ENCODE measurements at places on chromosomes 7 and 10. TPM values are rescaled to one million over a fixed set of nuclear protein-coding genes. Genes with fewer than 3 reads are reported as not detected.
A peak's percentile ranks its signal among the peaks of the same experiment; 100 is the strongest.

LIPN gene
- total RNA-seq: not detected

NEUROD6 gene
- total RNA-seq: not detected

BBIP1 gene
- total RNA-seq: 17.6 TPM

CYP3A4 gene
- not detected for total RNA-seq

FUOM gene
- 12.2 TPM for total RNA-seq

FAM24B gene
- total RNA-seq: 2.7 TPM

OR9A2 gene
- total RNA-seq: not detected

SMO gene
- 8.7 TPM for total RNA-seq

CDH23 gene
- total RNA-seq: 20.8 TPM

MMP21 gene
- not detected for total RNA-seq

GRCh38 chr7:136131304-136131630 is 154.1 kb upstream of the MTPN start:
- H3K4me3 ChIP-seq: no peak overlapping the region
- no peak overlapping the region for H3K27ac ChIP-seq
- H3K4me1 ChIP-seq: no peaks in the 10 kb centered on the region
- no peak for DNase-seq

- peaks cover 1% of the 10 kb centered on the region for H3K4me1 ChIP-seq
- no peaks in the 10 kb centered on the region for H3K27me3 ChIP-seq
- no peaks in the 10 kb centered on the region for H3K36me3 ChIP-seq
Measured at GRCh38 chr7:149097088-149097487, 6.6 kb upstream of the ZNF786 start.

DNA sequence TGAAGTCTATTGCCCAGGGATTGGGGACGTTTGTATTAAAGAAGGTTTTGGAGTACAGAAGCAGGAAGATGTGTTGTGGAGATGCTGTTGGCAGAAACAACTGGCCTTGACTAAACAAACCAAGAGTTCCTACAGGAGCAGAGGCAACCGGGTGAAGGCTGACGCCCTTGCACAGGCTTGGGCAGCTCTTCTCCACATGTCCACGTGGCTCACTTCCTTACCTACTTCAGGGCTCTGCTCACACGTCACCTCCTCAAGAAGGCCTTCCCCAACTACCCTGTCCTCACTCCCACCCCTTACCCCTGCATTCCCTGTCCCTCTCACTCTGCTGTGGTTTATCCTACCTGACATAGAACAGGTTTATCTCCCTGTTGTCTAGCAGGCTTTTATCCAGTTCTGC is 59.9 kb upstream of the JAZF1 start:
- no peak overlapping the region for H3K4me3 ChIP-seq
- H3K27ac ChIP-seq: no peak overlapping the region
- H3K36me3 ChIP-seq: no peaks in the 10 kb centered on the region
- H3K4me1 ChIP-seq: no peaks in the 10 kb centered on the region

DNA sequence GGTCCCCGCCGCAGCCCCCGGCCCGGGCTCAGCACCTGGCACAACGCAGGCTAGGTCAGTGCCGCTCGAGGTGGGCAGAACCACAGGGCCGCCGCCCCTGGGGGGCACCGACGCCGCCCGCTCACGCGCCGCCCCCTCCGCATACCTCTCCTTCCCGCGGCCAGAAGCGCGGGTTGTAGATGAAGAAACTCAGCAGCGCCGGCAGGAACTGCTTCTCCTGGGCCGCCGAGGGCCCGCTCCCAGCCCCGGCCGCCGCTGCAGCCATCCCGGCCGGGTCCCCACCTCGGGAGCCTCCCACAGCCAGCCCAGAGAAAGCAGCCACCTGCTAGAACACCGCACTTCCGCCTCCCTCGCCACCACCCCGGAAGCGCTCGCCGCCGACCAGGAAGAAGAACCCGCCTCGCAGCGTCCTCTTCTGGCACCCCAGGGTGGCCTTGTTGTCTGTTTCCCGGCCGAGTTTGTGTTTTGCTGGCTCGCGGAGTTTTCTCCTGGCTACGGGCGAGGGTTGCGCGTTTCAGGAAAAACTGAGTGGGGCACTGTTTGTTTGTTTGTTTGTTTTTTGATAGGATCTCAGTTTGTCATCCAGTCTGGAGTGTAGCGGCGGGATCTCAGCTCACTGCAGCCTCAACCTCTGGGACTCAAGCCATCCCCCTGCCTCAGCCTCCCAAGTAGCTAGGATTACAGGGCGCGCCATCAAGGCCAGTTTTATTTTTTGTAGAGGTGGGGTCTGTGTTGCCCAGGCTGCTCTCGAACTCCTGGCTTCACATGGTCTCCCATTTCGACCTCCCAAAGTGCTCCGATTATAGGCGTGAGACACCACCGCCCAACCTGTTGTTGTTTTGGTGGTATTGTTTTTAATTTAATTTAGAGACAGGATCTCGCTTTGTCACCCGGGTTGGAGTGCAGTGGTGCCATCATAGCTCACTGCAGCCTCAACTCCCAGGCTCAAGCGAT is 17.7 kb downstream of the OCM2 start:
- H3K36me3 ChIP-seq: no peaks in the 10 kb centered on the region
- peak overlapping the region; percentile 90 for H3K4me3 ChIP-seq
- no peaks in the 10 kb centered on the region for H3K27me3 ChIP-seq
- H3K4me1 ChIP-seq: peaks cover 14% of the 10 kb centered on the region
- peak overlapping the region; percentile 70 for H3K27ac ChIP-seq

GRCh38 chr7:38535073-38535472 is 96.1 kb downstream of the AMPH start:
- no peaks in the 10 kb centered on the region for H3K36me3 ChIP-seq
- DNase-seq: peak; percentile 42
- no peak overlapping the region for H3K4me3 ChIP-seq
- H3K27me3 ChIP-seq: no peaks in the 10 kb centered on the region
- H3K4me1 ChIP-seq: no peaks in the 10 kb centered on the region

- no peaks in the 10 kb centered on the region for H3K36me3 ChIP-seq
- no peak for DNase-seq
- H3K4me3 ChIP-seq: no peak overlapping the region
- no peak overlapping the region for H3K27ac ChIP-seq
Measured at GRCh38 chr7:152014722-152015121, 10.8 kb upstream of the GALNT11 start.

DNA sequence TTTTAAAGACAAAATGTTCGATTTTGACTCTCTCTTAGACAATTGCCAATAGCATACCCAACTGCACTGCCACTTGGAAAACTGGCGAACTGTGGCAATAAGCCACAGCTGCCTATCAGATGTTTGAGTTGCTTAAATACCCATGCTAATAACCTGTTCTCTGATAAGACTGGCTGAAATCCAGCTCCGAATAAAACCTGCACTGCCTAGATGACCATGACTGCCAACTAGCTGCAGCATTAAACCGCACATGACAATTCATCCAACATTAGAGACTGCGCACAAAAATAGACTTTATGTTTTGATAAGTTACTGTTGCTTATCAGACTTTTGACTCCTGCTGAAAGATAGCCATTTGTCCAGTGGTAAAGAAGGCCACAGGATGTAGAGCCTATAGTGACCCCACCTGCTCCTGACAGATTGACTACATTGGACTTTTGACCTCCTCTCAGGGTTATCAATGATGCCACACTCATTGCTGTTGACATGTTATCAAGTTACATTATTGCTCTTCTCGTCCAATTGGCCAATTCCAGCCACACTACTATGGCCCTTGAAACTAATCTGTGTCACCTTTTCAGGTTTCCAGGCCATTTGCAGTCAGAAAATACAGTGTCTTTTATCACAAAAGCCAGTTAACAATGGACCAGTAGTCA is 299.0 kb downstream of the HGF start:
- no peak overlapping the region for H3K4me3 ChIP-seq
- no peaks in the 10 kb centered on the region for H3K4me1 ChIP-seq
- no peak overlapping the region for H3K27ac ChIP-seq
- no peak for DNase-seq

DNA sequence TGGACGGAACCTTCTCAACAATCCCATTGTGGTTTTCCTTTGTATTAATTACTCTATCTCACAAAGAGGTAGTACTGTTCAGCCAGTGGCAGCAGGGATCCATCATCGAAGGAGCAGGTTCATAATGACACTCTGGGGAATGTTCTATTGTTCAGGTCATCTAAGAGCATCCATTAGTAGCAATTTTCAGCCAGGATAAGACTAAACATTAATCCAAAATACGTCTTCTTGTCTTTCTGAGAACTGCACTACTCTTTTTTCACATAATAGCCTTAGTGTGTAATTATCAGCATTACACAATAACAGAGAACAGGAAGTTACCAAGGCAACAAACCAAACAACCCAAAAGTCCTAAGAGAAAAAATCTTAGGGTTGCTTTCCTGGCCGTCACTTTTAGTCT is 259.5 kb upstream of the VWC2 start:
- DNase-seq: no peak
- no peak overlapping the region for H3K4me3 ChIP-seq
- H3K36me3 ChIP-seq: no peaks in the 10 kb centered on the region
- H3K4me1 ChIP-seq: no peaks in the 10 kb centered on the region
- no peaks in the 10 kb centered on the region for H3K27me3 ChIP-seq
- no peak overlapping the region for H3K27ac ChIP-seq

DNA sequence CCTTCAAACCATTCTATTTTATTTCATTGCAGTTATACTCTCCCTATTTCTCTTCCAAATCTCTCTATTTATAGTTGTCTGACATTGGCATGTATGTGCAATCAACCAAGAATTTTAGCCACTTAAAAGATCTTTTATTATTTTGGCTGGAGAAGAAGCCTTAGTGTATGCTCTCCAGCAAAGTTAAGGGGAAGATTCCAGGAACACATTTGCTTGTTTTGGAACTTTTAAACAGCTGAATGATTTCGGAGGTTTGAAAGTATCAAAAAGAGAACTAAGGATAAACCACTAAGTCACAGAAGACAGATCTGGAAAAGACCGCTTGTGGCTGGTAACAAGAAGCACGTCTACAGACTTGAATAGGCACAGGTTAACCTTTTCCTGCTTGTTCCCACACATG is 182.2 kb upstream of the FZD1 start:
- H3K4me1 ChIP-seq: peaks cover 35% of the 10 kb centered on the region
- H3K4me3 ChIP-seq: no peak overlapping the region
- DNase-seq: no peak

DNA sequence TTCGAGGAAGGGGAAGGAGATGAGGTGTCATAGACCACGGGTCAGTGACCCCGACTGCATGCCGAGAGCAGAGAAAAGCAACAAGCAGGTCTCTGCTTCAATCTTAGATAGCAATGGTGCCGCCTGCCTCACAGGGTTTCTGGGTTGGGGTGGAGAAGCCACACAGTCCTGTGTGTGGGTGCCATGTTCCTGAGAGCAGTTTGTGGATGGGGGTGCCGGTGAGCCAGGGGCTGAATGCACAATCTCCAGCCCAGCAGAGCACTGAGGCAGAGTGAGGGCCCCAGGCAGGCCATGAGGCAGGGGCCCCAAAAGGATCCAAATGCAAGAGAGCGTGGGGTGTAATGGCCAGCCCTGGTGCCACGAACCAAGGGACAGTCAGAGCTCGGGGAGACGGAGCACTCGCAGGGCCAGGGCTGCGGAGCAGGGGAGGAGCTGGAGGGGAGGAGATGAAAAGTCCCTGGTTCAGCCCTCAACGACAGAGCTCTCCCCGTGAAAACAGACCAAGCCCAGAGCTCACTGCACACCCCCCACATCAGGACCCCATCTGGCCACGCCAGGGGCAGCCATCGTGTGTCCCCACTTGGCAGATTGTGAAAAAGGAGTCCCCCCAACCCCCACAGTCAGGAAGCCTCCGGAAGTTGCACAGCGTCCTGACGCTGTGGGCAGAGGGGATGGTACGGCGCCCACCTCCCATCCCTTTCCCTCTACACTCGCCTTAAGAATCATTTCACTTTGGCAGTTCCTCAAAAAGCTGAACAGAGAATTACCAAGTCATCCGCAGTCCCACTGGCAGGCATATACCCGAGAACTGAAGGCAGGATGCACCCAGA is 19.9 kb downstream of the WDR86 start:
- no peaks in the 10 kb centered on the region for H3K36me3 ChIP-seq
- no peak for DNase-seq
- no peak overlapping the region for H3K4me3 ChIP-seq
- no peaks in the 10 kb centered on the region for H3K4me1 ChIP-seq

GRCh38 chr10:102523250-102524029 is 19.7 kb downstream of the SUFU start:
- H3K4me3 ChIP-seq: no peak overlapping the region
- peaks cover 11% of the 10 kb centered on the region for H3K4me1 ChIP-seq
- H3K27me3 ChIP-seq: no peaks in the 10 kb centered on the region
- peaks cover 29% of the 10 kb centered on the region for H3K36me3 ChIP-seq
- H3K27ac ChIP-seq: no peak overlapping the region

DNA sequence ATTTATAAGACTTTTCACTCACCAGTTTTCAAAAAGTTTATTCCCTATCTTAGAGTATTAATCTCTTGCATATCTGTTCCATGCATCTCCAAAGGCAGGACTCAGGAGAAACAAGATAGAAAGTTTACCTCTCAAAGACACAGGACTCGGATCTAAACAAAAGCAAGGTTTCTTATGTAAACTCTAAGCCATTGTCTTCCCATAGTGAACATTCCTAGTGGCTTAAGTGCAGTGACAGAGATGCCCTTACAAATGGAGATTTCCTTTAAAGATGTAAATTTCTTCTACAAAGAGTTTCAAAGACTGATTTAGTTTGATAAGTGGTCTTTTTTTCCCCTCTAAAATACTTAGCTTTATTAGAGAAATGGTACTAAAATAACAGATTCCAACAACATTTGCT is 209.8 kb downstream of the ACTR3B start:
- H3K27ac ChIP-seq: no peak overlapping the region
- DNase-seq: no peak
- H3K4me3 ChIP-seq: no peak overlapping the region
- no peaks in the 10 kb centered on the region for H3K27me3 ChIP-seq

DNA sequence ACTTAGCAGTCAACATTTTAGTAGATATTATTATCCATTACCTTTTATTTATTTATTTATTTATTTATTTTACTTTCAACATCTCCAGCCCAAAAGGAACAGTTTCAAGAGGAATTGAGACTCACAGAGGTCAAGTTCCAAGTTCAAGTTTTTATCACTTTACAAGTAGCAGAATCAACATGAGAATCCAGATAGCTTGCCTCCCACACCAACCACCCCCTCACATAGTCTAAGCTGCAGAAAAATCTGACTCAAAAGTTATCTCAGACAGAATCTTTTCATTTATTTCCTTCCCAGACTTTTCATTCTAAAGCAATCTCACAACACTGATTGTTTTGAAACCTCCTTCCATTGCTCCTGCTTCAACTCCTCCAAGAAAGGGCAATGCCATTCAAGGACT is 129.6 kb downstream of the GRM3 start:
- H3K36me3 ChIP-seq: no peaks in the 10 kb centered on the region
- H3K27me3 ChIP-seq: no peaks in the 10 kb centered on the region
- no peak for DNase-seq
- no peak overlapping the region for H3K4me3 ChIP-seq
- H3K4me1 ChIP-seq: no peaks in the 10 kb centered on the region

DNA sequence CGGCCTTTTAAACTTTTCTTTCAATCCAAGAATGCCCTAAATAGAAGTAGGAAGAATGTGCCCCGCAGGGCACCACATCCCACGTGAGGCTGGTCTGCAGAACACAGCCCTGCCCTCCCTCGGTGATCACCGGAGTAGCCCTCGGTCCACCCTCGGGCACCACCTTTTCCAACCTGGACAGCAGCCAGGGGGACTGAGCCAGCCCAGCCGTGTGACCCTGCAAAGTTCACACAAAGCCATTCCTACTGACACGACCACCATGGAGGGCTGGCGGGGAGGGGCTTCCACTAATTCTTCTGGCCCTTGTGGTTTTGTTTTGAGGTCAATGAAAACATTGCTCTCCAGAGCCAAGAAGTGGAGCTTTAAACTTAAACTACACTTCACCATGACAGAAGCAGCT is 132.2 kb downstream of the TCERG1L start:
- no peaks in the 10 kb centered on the region for H3K4me1 ChIP-seq
- no peak for DNase-seq
- no peak overlapping the region for H3K4me3 ChIP-seq
- peaks cover 53% of the 10 kb centered on the region for H3K27me3 ChIP-seq

Data from esophagus muscularis mucosa (tissue), 4 donors.